T47D (cell line): ENCODE measurements at places on chromosomes 12 and 14.
A peak's percentile ranks its signal among the peaks of the same experiment; 100 is the strongest.

GRCh38 chr12:24268663-24269186, 319.3 kb upstream of the SOX5 start:
- no peak for DNase-seq

DNA sequence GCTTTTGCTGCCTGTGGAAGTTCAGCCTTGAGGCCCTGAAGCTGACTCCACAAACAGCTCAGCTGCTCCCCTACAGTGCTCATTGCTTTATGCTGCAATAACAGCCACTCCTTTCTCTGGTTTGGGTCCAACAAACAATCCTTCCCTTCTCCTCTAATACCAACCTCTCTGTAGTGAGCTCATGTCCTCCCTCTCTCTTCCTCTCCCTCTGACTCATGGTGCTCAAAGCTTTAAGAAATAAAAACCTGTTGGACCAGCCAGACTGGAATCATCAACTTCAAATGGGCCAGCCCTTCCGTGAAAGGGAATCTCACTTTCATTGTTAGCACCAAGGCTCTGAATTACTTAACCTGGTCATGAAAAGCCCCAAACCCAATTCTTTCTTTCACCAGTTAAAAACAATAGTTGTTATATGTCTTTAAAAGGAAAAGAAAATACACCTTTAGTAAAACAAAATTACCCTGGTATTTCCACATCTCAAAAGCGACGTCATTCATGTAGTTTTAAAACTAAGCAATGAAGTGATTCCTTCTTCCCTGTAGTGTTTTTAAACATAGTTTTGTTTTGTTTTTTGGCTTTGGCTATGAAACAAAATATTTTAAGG, 126.4 kb downstream of the DUSP6 start:
- peak; percentile 29 for DNase-seq

DNA sequence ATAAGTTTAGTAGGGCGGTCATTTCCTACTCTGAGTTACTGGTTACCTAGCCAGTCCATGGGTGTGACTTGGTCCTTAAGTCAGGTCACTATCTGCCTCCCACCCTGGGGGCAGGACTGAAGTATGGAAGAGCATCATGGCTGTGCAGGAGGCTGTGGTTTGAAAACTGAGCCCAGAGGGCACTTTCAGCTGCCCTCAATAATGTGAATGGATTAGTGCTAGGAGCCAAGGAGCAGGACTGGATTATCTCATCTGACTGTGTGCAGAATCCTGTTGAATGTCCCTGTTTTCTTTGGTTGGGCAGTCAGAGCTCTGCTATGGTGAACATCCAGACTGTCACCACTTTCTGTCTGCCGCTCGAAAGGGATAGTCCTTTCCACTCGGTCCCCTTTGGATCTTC, 1.6 kb downstream of the ATXN7L3B start:
- no peak for DNase-seq

GRCh38 chr12:30908722-30909348, 17.7 kb upstream of the TSPAN11 start:
- DNase-seq: no peak

DNA sequence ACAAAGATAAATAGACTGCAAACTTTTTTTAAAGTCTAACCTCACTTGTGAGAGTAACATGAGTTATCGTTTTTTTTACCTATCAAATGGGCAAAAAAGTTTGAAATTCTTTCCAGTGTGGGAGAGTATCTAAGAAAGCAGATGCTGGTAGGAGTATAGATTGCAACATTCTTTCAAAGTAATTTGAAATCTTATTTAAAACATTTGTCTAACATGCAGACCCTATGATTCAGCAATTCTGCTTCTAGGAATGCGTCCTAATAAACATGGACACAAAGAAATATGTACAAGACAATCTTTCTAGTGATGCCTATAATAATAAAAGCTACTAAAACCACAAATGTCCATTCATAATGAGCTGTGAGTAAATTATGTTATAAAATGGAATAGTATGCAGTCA, 110.4 kb upstream of the TMCC3 start:
- DNase-seq: no peak

DNA sequence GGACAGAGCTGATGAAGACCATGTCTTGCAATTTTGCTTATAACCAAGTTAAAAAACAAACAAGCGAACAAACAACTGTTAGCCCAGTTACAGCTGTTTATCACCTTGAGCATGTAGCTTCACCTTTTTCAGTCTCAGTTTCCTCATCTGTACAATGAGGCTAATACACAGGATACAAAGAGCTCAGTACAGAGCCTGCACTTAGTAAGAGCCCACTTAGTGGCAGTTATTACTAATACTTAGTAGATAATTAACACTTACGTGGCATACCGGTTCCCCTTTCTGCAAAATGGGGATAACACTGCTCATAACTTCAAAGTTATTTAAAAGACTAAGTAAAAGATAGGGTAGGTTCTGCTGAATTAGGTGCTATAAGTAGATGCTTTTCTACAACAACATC, 228.0 kb downstream of the MON2 start:
- DNase-seq: no peak

DNA sequence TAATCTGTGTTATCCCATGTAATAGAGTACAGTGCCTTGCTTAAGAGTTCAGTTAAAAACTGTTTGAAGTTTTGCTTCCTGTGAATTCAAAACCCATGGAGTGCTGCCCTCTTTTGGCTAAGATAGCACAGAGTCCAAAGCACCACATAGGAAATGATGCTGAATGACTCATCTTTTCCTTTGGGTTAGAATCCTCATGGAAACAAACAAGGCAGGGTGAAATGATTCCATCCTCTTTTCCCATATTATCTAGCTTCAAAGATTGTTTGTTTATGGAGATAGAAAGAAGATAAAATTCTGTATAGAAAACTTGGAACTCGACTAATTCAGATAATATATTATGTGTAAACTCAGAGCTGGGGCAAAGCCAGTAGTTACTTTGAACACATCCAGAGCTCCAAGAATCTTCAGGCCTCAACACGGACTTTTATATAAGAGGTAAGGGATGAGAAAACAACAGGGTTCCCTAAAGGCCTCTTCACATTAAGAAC, 87.4 kb downstream of the OTOGL start:
- DNase-seq: peak; percentile 89

GRCh38 chr14:70692210-70692609, 50.5 kb downstream of the TTC9 start:
- peak; percentile 84 for DNase-seq

DNA sequence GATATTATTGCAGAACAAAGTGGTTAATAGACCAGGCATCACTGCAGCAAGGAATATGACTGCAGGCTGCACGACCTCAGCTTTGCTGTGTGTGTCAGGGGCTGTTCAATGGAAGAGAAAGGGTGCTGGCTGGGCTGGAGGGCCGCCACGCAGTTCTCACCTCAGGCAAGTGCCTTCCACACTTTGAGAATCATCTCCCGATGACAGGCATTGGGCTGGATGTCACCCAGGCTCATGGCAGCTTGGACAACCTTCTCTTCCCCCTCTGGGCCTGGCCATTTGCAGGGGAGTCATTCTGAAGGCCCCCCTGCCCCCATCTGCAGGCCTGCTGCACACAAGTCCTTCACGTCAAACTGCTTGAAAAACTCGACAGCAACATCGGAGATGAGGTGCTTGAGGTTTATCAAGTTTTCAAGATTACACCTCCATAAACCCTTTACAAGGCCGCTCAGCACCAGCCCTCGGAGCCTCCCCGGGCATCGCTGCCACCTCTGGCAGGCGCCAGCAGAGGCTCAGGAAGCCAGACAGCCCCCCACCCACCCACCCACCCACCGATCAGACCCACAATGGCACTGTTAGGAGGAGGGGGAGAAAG, 165.9 kb upstream of the GSC start:
- DNase-seq: no peak

DNA sequence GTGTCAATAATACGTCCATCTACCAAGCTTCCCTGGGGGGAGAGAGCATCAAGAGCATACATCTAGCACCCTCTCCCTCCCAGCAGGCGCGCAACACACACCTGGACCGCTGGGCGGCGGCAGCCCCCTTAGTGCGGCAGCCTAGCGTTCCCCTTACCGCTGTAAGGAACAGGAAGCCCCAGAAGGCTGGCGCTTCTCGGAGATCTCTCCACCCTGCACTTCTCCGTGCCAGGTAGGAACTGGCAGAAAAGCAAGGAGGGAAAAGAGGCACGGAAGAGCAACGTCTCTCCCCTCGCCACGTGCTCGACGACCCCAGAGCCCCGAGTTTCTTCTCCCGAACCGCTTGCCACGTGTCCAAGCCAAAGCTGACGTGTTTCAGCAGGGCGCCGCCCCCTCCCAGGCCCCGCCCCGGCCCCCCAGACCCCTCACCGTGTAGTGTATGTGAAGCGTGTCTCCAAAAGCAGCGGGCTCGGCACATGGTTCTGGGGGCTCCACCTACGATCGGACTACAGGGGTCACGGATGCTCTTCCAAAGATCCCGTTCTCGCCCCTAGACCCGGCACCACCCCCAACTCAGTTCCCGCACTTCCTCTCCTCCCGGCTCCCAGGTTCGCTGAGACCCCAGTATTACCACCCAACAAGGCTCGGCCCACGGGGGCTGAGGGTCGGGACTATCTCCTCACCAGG, 532 bp downstream of the FKBP11 start:
- no peak for DNase-seq

GRCh38 chr14:53881161-53881871, 75.3 kb downstream of the BMP4 start:
- DNase-seq: no peak

DNA sequence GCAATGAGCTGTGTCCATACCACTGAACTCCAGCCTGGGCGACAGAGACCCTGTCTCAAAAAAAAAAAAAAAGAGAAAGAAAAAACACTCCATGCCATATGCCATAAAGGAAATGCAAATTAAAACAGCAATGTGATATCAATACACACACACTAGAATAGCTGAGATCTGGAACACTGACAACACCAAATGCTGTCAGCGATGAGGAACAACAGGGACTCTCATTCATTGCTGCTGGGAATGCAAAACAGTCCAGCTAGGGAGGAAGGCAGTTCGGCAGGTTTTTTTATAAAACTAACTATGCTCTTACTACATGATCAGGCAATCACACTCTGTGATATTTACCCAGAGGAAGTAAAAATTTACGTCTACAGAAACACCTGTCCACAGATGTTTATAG, 3.4 kb upstream of the ABCB9 start:
- DNase-seq: no peak
